ENCODE measurements at places on chromosomes 2 and 18.

- no peak for DNase-seq
These were observed 10.1 kb downstream of the DPP4 start for GRCh38 chr2:162063899-162064298.

GRCh38 chr18:76385681-76385975, 109.4 kb downstream of the ZNF516 start:
- DNase-seq: no peak

- no peak for DNase-seq
These were observed 6.7 kb upstream of the OSR1 start for GRCh38 chr2:19365126-19365525.

GRCh38 chr2:9692456-9693195, 61.8 kb upstream of the YWHAQ start:
- DNase-seq: no peak
